GM04503 (cell line): ENCODE measurements at places on chromosomes 12 and 14.

GRCh38 chr12:60191676-60192359 lies 596.0 kb downstream of the SLC16A7 start:
- DNase-seq: no peak

DNA sequence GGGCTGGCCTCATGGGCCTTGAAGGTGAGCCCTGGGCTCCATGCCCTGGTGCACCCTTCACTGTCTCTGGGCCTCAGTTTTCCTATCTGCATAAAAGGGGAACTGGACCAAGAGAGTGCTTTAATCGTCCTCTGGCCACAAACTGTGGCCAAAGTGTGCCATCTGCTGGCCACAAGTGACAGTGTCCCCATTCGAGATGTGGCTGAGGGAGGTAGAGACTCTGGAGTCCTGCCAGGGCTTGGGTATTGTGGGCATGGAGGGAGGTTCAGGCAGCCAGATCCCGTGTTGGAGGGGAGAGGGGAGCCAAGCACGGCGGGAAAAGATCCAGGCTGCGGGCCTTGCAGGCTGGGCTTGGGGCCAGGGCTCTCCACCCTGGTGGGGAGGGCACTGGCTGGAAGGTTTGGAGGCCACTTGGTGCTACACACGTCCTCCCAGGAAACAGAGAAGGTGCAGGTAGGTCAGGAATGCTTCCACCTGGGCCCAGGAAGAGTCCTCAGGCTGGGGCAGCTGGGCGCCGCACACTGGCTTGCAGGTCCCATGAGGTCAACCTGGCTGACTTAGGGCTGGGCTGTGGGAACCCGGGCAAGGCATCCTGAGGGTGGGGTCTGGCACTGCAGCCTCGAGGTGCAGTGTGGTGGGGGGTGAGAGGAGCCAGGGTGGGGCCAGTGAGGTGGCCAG lies 7.3 kb upstream of the KIF26A start:
- no peak for DNase-seq

GRCh38 chr12:286531-287300 lies 24.1 kb upstream of the SLC6A13 start:
- DNase-seq: no peak

DNA sequence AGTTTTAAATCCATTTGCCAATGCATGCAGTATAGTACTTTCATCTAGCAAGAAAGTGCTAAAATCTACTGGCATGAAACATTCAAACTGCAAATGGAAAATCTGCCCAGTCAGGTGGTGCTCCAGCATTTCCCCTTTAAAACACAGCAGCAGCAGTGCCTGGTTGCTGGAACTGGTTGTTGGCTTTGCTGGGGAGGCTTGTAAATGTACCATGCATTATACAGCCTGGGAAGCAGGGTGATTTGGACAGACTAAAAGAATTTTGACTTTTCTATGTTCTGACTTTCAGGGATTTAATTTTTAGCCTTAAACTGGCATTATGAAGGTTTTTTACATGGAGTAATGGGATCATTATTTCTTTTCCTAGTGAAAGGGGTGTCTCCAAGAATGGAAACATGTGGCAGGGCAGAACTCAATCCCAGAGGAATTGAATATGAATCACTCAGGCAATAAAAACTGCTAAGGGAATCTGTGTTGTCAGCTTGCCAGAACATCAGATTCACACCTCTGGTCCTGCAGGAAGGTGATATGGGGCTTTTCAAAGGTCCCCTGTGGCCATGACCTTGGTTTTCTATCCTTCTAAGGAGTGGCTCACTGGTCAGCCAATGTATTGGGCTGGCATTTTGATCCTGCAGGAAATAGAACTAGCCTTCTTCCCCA lies 9.0 kb upstream of the PAX9 start:
- no peak for DNase-seq

DNA sequence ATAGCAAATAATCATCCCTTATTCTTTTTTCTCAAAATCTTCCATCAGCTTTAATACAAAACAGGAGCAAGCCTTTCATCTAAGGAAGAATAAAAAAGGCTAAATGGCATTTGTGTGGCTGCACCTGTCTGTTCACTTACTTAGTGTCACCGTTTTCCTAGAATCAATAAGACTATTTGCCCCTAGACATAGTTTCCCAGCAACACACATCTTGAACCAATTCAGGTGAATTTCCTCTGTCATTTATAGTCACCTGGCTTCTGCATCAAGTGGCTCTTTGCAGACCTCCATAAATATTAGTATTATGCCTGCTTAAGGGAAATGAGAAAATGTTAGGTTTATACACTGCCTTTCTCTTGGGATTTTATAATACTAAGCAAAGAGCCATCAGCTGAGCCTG lies 17.4 kb upstream of the GCH1 start:
- DNase-seq: no peak

- DNase-seq: no peak
Observed at GRCh38 chr14:58836303-58836974, 198.7 kb downstream of the DACT1 start.

DNA sequence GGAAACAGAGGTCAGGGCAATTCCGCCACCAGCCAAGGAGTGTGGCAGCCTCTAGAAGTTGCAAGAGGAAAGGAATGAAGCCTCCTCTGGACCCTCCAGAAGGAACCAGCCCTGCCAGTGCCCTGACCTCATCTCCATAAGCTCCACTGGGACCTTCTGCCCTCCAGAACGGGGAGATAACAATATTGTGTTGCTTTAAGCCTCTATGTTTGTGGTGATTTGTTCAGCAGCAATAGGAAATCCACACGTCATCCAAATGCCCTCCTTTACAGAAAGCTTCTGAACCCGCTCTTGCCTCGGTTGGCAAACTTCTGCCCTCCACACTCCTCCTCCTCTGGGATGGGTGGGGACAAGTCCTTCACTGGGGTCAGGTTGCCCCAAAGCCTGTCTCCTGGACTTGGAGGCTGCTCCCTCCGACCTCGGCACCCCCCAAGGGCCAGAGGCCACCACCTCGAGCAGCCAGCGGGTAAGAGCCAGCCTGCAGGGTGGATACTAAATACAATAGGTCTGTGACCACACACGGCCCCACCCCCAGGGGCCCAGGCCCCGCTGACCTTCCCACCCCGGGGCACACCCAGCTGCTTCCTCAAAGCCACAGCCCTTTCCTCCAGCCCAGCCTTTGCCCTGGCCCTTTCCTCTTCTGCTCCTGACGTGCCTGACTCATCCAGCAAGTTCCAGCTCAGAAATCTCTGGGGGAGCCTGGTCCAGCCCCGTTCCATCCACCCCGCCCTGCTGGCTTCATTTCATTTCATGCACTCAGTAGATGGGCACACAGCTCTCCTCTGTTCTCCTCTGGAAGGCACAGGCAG lies 58.7 kb upstream of the NCOR2 start:
- DNase-seq: peak; percentile 50

GRCh38 chr14:68476212-68477109 lies 316.4 kb downstream of the ZFP36L1 start:
- DNase-seq: peak; percentile 98

- no peak for DNase-seq
Observed at GRCh38 chr12:42541965-42542364, 47.6 kb downstream of the PRICKLE1 start.

- DNase-seq: no peak
Observed at GRCh38 chr12:2414810-2415567, 362.2 kb downstream of the CACNA1C start.

DNA sequence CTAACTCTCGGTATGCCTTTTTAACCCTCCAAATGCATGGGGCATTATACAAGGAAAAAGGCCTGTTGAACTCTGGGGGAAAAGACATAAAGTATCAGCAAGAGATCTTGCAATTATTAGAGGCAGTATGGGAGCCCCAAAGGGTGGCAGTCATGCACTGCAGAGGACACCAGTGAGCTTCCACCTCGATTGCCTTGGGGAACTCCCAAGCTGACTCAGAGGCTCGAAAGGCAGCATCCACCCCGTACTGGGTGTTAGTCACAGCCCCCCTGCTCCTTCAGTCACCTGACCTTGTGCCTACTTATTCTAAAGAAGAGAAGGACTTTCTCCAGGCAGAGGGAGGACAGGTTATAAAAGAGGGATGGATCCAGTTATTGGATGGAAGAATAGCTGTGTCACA lies 781.4 kb upstream of the TMEM132C start:
- peak; percentile 53 for DNase-seq

DNA sequence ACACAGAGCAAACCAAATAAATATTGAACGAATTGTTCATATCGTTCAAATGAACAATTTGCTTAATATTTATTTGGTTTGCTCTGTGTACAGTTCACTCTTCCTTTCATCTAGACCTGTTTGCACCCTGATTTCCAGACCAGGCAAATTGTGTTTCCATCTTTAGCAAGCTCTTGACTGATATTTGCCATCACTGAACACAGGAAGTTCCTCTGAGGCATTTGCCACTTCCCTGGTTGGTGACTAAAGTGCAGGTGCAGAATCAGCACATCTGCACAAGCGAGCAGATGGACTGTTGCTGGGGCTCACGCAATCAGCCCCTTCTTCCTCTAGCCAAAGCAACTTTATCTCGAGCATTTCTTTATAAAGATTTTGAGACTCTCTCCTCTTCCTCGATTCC lies 112.9 kb downstream of the DAAM1 start:
- DNase-seq: no peak

GRCh38 chr12:121036810-121037326 lies 2.2 kb downstream of the OASL start:
- peak; percentile 67 for DNase-seq

GRCh38 chr14:68447581-68448251 lies 345.2 kb downstream of the ZFP36L1 start:
- no peak for DNase-seq

DNA sequence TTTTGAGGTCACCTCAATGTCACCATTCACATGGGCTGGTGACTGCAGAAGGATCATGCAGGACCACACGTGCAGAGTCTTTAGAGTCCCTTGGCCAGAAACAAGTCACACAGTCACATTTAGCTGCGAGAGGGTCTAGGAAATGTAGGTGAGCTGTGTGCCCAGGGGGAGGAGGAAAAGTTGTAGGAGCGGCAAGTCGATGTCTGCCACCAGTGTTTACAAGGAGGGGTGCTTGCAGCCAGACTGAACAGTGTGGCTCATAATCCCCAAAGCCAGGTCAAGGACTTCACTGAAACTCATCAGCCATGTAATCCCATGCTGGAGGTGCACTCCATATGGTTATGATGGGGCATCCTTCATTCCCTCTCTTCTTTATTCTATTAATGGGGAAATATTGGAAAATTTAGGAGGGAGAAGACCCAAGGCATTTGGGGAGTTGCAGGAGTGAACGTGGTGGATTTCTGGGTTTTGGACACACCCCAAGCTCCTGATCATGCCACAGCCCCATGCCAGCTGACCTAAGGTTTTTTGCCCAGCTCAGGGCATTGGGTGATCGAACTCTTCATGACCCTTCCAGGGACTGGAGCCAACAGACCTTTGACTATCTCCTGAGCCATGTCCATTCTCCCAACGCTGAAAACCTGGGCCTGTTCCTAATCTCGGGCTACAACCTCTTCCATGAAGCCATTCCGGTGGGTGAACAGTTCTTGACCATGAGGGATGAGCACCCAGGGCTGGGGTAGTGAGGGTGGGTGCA lies 7.2 kb downstream of the DAO start:
- no peak for DNase-seq

- peak; percentile 51 for DNase-seq
Observed at GRCh38 chr14:21084998-21085853, 13.2 kb downstream of the ZNF219 start.

DNA sequence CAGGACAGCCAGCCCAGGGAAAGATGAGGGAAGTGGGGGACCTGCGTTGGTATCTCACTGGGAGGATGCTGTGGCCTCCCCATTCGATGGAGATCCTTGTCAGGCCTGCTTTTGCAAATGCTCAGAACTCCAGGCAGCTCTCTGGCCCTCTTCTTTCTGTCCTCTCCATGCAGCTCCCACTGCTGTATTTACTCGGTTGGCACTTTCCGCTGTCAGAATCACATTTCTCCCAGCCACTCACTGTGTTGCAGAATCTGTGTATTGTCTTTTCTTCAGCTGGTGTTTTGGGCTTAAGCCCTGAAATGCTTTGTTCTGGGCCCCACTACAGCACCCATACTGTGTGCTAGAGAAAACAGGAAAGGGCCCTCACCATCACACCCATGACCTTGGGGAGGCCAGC lies 401.1 kb downstream of the RGS6 start:
- no peak for DNase-seq

DNA sequence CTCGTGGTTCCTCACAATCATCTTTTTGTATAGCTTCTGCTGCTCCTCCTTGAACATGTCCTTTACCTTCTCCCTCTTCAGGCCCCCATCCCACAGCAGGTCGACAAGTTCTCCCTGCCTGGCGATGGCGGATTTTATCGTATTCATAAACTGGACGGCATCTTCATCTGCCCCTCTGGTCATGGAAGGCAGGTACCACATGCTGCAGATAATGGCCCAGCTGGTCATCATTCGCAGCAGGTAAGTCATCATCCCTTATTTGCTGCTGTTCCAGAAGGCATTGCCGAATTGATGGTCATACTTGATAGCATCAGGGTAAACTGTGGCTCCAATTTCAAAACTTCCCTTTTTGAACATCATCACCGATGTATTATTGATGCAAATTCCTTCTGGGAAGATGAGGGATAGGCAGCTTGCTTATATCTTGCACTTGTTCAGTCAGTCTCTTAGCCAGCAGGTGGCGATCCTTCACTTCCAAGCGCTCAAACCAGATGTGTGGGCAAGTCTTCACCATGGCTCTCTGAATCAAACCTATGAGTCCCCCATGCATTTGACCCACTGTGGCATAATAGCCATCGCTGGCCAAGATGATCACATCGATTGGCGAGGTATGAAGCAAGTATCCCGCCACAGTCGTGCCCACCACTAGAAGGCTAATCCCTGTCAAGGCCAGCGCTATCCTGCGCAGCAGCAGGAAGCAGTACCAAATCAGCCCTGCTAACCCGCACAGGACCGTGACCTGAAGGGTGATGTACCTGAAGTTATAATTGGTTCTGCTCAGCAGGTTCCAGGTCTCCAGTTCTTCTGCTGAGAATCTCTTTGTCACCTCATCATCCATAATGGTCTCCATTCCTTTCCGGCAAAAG lies 381.5 kb upstream of the STXBP6 start:
- no peak for DNase-seq

- DNase-seq: no peak
Observed at GRCh38 chr14:71398450-71398849, 491.2 kb downstream of the PCNX1 start.

GRCh38 chr14:77554816-77555599 lies 56.4 kb upstream of the ISM2 start:
- no peak for DNase-seq

DNA sequence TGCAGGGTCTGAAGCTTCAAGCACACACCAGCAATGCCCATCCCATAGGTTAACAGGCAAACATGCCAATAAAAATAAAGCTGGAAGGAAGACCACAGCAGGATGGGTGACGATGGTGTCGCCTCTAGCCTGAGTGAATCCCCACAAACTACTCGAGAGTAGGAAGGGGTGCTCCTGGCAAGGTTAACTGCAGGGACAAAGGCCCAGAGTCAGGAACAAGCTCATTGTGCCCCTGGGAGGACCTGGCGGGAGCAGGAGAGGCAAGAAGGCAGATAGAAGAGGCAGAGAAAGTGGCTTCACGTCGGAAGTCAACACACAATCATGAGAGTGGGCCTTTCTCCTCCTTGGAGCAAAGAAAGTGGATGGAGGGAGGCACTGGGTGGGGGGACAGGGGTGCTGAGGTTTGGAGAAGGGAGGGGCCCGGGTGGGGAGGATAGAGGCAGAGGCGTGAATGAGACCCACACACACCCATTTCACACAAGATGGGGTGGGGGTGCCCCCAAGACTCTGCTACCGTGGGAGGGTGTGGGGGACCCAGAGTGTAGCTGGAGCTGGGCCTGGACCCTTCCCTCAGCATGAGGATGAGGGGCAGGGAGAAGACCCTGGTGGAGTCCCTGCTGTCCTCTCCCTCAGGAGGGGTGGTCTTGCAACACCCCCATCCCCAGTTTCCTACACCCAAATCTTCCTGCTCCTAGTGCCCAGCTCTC lies 43.1 kb downstream of the DIO3 start:
- no peak for DNase-seq

GRCh38 chr12:65779091-65779642 lies 45.1 kb upstream of the HMGA2 start:
- no peak for DNase-seq

- DNase-seq: no peak
Observed at GRCh38 chr12:82015623-82016347, 256.6 kb upstream of the PPFIA2 start.
